A549 treated with Hydrocortisone at 1 μM for 4 hours (cell line): ENCODE measurements at places on chromosomes 13 and 19. TPM values are rescaled to one million over a fixed set of nuclear protein-coding genes. Genes with fewer than 3 reads are reported as not detected.

Gene MYO1F
- total RNA-seq: 0.22 to 0.32 TPM (median 0.24 TPM) in 5 replicates

Gene GRIN2D
- 6.5 to 8.9 TPM (median 7.6 TPM) in 5 replicates for total RNA-seq

Gene NLRP12
- not detected in 5 replicates for total RNA-seq

Gene ZNF563
- total RNA-seq: not detected in 5 replicates

Gene KLK12
- not detected in 5 replicates for total RNA-seq

Gene COX6B2
- total RNA-seq: 0.56 to 0.99 TPM (median 0.66 TPM) in 5 replicates

Gene VSTM2B
- total RNA-seq: not detected in 5 replicates

Gene PODNL1
- total RNA-seq: 0.86 to 1.7 TPM (median 1.1 TPM) in 5 replicates

Gene RNF225
- total RNA-seq: 0.08 to 0.17 TPM in 2 of 5 replicates, not detected in the others

Gene YJU2
- total RNA-seq: 17.9 to 21.7 TPM (median 19.3 TPM) in 5 replicates

Gene NLRP9
- not detected in 5 replicates for total RNA-seq

Gene ZNF536
- 0.15 TPM in 1 of 5 replicates, not detected in the others for total RNA-seq

Gene GIPC3
- total RNA-seq: 0.17 to 0.32 TPM (median 0.25 TPM) in 5 replicates

Gene LRRC25
- not detected in 5 replicates for total RNA-seq

Gene ZNF222
- total RNA-seq: 3.1 to 3.8 TPM (median 3.5 TPM) in 5 replicates

Gene ADAT3
- total RNA-seq: 2.7 to 6.1 TPM (median 4.6 TPM) in 5 replicates

Gene MCOLN1
- 9.4 to 12.8 TPM (median 12.3 TPM) in 5 replicates for total RNA-seq

Gene ZNF582
- 0.95 to 1.6 TPM (median 1.1 TPM) in 5 replicates for total RNA-seq

Gene TMEM190
- 1.1 to 2.0 TPM (median 1.4 TPM) in 5 replicates for total RNA-seq
